Esophagus squamous epithelium (tissue), 5 donors: ENCODE measurements at places on chromosomes 12 and 14. TPM values are rescaled to one million over a fixed set of nuclear protein-coding genes. Genes with fewer than 3 reads are reported as not detected.

DNA sequence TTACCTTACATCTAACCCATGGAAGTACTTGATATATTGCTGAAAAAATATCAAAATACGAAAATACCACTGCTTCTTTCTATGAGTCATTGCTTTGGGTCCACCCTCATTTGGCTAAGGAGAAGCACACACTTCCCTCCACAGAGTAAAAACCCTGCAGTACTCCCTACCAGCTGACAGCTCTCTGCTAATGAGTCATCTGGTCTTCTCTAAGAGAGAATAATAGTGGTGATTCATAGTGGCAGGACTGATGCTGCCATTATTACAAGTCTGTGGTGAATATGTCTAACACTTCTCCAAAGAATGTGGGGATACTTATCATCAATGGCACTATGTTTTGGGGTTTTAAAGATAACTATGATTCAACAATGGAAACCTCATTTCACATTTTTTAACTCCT is 90.7 kb downstream of the PPFIA2 start:
- H3K4me1 ChIP-seq = no peaks in the 10 kb centered on the region
- H3K4me3 ChIP-seq = no peak overlapping the region
- no peak overlapping the region for H3K27ac ChIP-seq
- DNase-seq = no peak
- H3K27me3 ChIP-seq = no peaks in the 10 kb centered on the region
- H3K36me3 ChIP-seq = no peaks in the 10 kb centered on the region

DNA sequence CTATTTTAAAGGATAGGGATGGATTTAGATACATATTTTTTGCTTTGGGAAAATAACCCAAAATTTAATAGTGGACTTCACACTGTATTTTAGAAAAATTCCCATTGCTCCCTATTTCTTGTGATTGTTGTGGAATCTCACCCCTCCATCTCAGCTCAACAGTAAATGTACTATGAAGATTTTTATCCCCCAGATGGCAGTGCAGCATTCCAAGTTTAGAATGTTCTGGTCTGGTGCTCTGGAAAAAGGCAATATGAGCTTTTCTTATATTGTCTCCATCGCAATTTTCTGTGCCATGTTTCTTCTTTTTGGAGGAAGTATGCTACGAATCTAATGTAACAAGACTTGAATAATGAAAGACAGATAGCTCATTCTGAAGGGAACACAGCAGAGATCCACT is 471.7 kb upstream of the SYT1 start:
- no peaks in the 10 kb centered on the region for H3K27me3 ChIP-seq
- DNase-seq = no peak
- no peak overlapping the region for H3K4me3 ChIP-seq
- H3K36me3 ChIP-seq = no peaks in the 10 kb centered on the region

- DNase-seq = no peak
- H3K27me3 ChIP-seq = no peaks in the 10 kb centered on the region
- no peaks in the 10 kb centered on the region for H3K36me3 ChIP-seq
- H3K4me3 ChIP-seq = no peak overlapping the region
Observed at GRCh38 chr12:88932457-88932856, 352.2 kb upstream of the KITLG start.

DNA sequence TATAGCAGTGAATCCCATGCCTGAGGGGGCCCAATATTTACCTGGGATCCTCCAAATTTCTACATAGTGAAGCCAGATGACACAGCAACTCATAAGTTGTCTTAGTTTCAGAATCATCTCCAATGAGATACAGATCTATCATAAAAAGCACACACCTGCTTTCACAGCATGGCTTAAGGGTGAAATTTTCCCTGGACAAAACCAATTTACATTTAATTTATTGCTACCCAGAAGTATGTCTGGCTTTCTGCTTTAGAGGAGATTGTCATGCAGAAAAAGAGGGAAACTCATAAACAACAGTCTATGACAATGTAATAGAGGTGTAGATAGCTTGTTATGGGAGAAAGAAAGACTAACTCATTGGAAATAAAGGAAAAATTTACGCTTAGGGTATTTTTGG is 113.0 kb downstream of the MGAT4C start:
- no peaks in the 10 kb centered on the region for H3K36me3 ChIP-seq
- H3K27me3 ChIP-seq = no peaks in the 10 kb centered on the region
- DNase-seq = no peak
- H3K4me1 ChIP-seq = no peaks in the 10 kb centered on the region
- no peak overlapping the region for H3K27ac ChIP-seq

- no peak for DNase-seq
- H3K27me3 ChIP-seq = no peaks in the 10 kb centered on the region
- peaks cover 11% of the 10 kb centered on the region for H3K4me1 ChIP-seq
- H3K36me3 ChIP-seq = no peaks in the 10 kb centered on the region
Observed at GRCh38 chr12:28015165-28015564, 42.6 kb upstream of the PTHLH start.

GRCh38 chr14:58977366-58977765 is 211.1 kb upstream of the DAAM1 start:
- no peak overlapping the region for H3K27ac ChIP-seq
- H3K4me1 ChIP-seq = no peaks in the 10 kb centered on the region
- no peaks in the 10 kb centered on the region for H3K27me3 ChIP-seq
- no peak overlapping the region for H3K4me3 ChIP-seq

DNA sequence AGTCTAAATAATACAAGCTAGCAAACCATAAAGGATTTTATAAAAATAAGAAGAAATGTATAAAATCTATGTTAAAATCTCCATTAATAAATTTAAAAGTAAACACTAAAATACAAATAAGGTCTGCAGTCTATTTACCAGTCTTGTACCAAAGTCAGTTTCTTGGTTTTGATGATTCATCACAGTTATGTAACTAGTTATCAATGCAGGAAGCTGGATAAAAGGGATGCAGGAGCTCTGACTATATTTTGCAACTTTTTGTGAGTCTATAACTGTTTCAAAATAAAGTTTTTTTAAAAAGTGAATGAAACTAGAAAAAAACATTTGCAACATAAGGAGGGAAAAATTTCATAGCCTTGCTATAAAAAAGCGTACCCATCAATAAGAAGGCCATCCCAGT is 151.5 kb downstream of the DERA start:
- no peak overlapping the region for H3K27ac ChIP-seq
- no peaks in the 10 kb centered on the region for H3K4me1 ChIP-seq
- no peak overlapping the region for H3K4me3 ChIP-seq

The GUCY2C gene
- not detected for total RNA-seq

- no peak for DNase-seq
- no peak overlapping the region for H3K27ac ChIP-seq
- peaks cover 10% of the 10 kb centered on the region for H3K36me3 ChIP-seq
- H3K27me3 ChIP-seq = no peaks in the 10 kb centered on the region
- H3K4me3 ChIP-seq = no peak overlapping the region
Observed at GRCh38 chr14:95104911-95105310, 52.4 kb downstream of the DICER1 start.

- peaks cover 7% of the 10 kb centered on the region for H3K4me1 ChIP-seq
- no peak for DNase-seq
- no peak overlapping the region for H3K4me3 ChIP-seq
- H3K36me3 ChIP-seq = no peaks in the 10 kb centered on the region
- no peak overlapping the region for H3K27ac ChIP-seq
Observed at GRCh38 chr12:69345742-69346141, 2.4 kb upstream of the LYZ start.

GRCh38 chr12:111202237-111202915 is 166.5 kb downstream of the PHETA1 start:
- H3K4me3 ChIP-seq = no peak overlapping the region
- no peaks in the 10 kb centered on the region for H3K27me3 ChIP-seq
- no peaks in the 10 kb centered on the region for H3K36me3 ChIP-seq
- DNase-seq = no peak
- H3K4me1 ChIP-seq = no peaks in the 10 kb centered on the region

DNA sequence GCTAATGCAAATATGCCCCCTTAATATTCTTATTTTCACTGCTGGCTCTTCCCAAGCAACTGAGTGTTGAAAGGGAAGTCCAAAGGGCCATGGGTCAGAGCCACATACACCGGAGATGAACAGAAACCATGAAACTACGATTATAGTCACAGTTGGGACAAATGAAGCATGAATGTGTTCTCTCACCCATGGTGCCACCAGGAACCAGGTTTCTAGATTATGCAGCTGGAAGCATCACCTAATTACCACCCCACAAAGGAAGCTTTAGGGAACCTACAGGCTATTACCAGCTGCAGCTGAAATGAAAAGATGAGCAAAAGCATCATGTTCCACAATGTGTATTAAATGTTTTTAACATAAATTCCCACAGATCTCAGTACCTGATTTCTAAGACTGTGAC is 15.4 kb downstream of the TMTC1 start:
- no peak for DNase-seq
- no peak overlapping the region for H3K27ac ChIP-seq
- no peaks in the 10 kb centered on the region for H3K27me3 ChIP-seq
- H3K4me1 ChIP-seq = peaks cover 20% of the 10 kb centered on the region
- no peak overlapping the region for H3K4me3 ChIP-seq

DNA sequence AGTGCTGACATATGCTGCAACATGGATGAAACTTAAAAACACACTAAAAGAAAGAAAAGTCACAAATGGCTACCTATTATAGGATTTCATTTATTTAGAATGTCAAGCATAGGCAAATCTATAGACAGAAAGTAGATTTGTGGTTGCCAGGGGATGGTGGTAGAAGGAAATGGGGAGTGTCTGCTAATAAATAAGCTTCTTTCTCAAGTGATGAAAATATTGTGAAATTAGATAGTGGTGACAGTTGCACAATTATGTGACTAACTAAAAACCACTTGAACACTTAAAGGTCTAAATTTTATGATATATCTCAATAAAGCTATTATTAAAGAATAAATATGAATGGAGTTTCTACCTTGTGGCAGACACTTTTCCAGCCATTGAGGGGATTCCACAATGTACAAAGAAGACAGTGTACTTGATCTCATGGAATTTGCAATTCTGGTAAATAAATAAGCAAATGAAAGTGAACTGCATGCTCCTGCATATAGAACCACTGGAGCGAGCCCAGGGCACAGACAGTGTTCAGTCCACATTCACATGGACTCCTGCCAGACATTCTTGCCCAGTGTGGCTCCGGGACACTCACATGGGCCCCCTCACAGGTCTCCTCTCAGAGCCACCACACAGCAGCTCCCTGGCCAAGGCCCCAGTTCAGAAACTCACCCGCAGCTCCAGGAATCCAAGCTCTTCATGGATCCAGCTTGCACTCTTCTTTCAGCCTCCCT is 107.1 kb upstream of the ARID2 start:
- H3K4me3 ChIP-seq = no peak overlapping the region
- no peaks in the 10 kb centered on the region for H3K36me3 ChIP-seq
- H3K27me3 ChIP-seq = no peaks in the 10 kb centered on the region
- H3K27ac ChIP-seq = no peak overlapping the region
- DNase-seq = no peak

- DNase-seq = no peak
- peaks cover 47% of the 10 kb centered on the region for H3K4me1 ChIP-seq
- peak overlapping the region; percentile 56 for H3K27ac ChIP-seq
- H3K4me3 ChIP-seq = no peak overlapping the region
Observed at GRCh38 chr12:24997970-24998582, 49.2 kb upstream of the BCAT1 start.

The ANKRD33 gene
- total RNA-seq = 0.70 TPM

DNA sequence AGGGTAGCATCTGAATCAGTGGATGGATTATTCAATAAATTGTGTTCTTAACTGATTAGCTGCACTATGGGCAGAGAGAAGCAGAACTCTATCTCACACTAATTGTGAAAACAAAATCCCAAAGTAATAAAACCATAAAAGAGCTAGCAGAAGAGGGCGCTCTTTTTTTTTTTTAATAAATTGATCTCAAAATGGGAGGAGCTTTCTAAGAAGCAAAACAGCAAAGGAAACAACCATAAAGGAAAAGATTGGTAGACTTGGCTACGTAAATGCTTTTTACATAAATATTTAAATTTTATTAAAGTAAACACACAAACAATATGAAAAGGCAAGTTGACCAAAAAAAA is 1.5 kb upstream of the TM7SF3 start:
- no peaks in the 10 kb centered on the region for H3K27me3 ChIP-seq
- H3K4me1 ChIP-seq = peaks cover 27% of the 10 kb centered on the region
- no peaks in the 10 kb centered on the region for H3K36me3 ChIP-seq
- H3K27ac ChIP-seq = peak overlapping the region; percentile 91
- no peak for DNase-seq

- peaks cover 95% of the 10 kb centered on the region for H3K36me3 ChIP-seq
- H3K4me1 ChIP-seq = peaks cover 4% of the 10 kb centered on the region
- no peak overlapping the region for H3K27ac ChIP-seq
- no peaks in the 10 kb centered on the region for H3K27me3 ChIP-seq
Observed at GRCh38 chr14:102943979-102944378, 21.5 kb downstream of the AMN start.

The ITPR2 gene
- 49.3 TPM for total RNA-seq
